ENCODE measurements at places on chromosomes 2 and 18.
A peak's percentile ranks its signal among the peaks of the same experiment; 100 is the strongest.

- DNase-seq, result peak; percentile 46
- H3K36me3 ChIP-seq, result no peaks in the 10 kb centered on the region
- peak overlapping the region; percentile 56 for H3K27ac ChIP-seq
- peaks cover 8% of the 10 kb centered on the region for H3K4me1 ChIP-seq
- no peaks in the 10 kb centered on the region for H3K27me3 ChIP-seq
These were observed 3.2 kb downstream of the UBE2E3 start for GRCh38 chr2:180983468-180984242.

GRCh38 chr2:240290432-240291336, 144.8 kb upstream of the GPC1 start:
- no peak overlapping the region for H3K4me3 ChIP-seq
- H3K27ac ChIP-seq, result no peak overlapping the region
- H3K36me3 ChIP-seq, result no peaks in the 10 kb centered on the region

DNA sequence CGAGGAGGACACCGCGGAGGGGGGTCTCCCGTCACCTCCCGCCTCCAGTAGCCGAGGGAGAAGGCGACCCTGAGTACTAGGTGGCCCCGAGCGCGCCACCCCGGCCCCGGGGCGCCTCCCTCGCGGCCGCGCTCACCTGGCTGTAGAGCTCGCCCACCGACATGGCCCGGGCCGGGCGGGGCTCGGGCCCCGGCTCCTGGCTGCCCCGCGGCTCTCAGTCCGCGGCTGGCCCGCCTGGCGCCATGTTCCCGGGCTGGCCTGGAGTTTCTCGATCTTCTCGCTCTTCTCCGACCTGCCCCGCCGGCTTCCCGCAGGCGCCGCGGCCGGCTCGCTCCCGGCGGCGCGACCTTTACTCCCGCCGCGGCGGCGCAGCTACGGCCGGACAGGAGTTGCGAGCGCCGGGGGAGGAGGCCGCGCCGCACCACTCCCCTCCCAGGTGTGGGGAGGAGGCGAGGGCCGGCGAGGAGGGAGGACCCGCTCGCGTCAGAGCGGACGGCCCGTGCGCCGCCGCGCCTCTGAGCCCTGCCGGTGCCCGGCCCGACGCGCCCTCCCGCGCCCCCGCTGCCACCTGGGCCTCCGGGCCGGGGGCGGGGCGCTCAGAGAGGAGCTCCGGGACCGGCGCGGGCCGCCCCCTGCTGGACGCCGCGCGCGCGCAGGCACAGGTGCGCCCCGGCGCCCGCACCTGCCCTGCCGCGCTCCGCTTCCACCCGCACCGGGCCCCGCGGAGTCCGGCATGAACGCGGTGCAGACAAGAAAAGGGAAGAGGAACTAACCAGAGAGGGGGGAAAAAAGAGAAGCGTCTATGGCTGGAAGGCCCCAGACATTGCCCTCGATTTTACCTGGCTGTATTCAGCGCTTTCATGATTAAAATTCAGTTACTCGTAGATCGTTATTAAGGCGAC, at the start of gene MYO5B:
MYO5B (minus strand) TSS at position 517 of the 902 bp plus-strand sequence; CDS start at position 163, 354 bp downstream.
- peaks cover 2% of the 10 kb centered on the region for H3K4me1 ChIP-seq
- H3K27ac ChIP-seq, result peak within 1 kb of the TSS; percentile 43
- peaks cover 7% of the 10 kb centered on the region for H3K27me3 ChIP-seq
- H3K4me3 ChIP-seq, result peak within 1 kb of the TSS; percentile 18
- DNase-seq, result peak; percentile 67

GRCh38 chr18:23232331-23232730, 97.0 kb downstream of the CABLES1 start:
- no peak overlapping the region for H3K27ac ChIP-seq
- H3K36me3 ChIP-seq, result peaks cover 11% of the 10 kb centered on the region
- no peaks in the 10 kb centered on the region for H3K4me1 ChIP-seq
- H3K27me3 ChIP-seq, result no peaks in the 10 kb centered on the region

DNA sequence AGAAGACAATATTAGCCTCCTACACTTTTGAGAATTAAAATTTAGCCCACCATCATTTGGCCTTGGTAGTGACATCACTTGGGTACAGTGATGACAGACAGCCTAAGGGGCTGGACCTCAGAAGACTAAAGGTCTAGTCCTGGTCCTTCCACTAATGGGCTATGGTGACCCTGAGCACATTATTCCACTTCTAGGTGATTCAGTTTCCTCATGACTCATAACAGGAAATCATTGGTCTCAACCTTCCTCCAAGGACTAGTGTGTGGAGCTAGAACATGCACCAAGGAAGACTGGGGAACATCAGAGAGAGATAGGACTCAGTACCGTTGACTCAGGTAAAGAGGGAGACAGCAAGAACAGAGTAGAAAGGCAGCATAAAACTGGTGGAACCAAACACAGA, 64.0 kb downstream of the TFCP2L1 start:
- no peak overlapping the region for H3K27ac ChIP-seq
- peaks cover 23% of the 10 kb centered on the region for H3K4me1 ChIP-seq
- H3K27me3 ChIP-seq, result no peaks in the 10 kb centered on the region
- H3K36me3 ChIP-seq, result no peaks in the 10 kb centered on the region
- no peak overlapping the region for H3K4me3 ChIP-seq

DNA sequence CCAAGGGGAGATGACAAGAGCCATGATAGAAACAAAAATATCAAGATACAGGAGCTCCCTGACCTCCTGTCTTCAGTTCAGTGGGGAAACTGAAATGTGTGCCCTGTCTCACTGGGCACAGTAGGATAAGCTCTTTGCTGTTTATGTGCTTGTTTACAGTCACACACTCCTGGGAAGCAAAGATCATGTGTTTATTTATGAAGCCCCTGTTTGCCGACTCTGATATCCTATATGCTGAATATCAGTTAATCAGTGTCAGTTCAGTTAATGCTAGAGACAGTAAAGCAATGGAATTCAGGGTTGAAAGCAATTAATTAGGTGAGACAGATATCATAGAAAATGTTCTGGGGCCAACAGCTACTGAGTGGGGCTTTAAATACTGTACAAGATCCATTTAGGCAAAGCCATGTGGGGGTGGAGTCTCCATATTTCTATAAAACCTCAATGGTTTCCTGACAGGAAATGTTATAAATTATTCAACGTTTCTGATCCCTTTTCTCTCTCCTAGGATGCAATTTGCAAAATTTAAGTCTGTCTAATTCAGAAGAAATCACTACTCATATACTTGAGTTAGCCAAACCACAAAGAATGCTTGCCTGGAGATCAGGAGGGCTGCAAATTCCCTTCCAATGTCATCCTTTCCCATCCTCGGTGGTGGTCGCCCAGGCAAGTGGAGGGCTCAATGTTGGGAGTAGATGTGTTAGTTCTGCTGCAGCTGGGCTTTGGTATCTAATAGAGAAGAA, 551.3 kb downstream of the CMPK2 start:
- no peaks in the 10 kb centered on the region for H3K36me3 ChIP-seq
- DNase-seq, result no peak
- H3K27ac ChIP-seq, result no peak overlapping the region
- no peak overlapping the region for H3K4me3 ChIP-seq

- no peaks in the 10 kb centered on the region for H3K27me3 ChIP-seq
- no peak overlapping the region for H3K27ac ChIP-seq
- H3K4me3 ChIP-seq, result no peak overlapping the region
- H3K4me1 ChIP-seq, result no peaks in the 10 kb centered on the region
- H3K36me3 ChIP-seq, result peaks cover 13% of the 10 kb centered on the region
These were observed 79.1 kb downstream of the TTC27 start for GRCh38 chr2:32706815-32707579.

DNA sequence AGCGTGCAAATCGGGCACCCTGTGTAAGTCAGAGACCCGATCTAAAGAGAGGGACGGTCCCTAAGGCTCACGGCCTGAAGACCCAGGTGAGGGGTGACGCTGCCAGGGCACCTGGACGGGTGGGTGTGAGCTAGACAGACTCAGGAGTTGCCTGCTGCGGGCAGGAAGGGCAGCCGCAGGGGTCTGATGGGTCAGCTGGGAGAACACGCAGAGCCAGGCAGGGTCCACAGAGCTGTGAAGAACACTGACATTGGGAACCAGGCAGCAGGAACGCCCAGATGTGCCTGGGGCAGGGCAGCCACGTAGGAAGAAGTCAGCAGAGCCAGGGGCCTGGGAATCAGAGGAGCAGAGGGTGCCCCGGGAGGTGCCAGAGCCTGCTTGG, 25.9 kb downstream of the HDAC4 start:
- no peaks in the 10 kb centered on the region for H3K4me1 ChIP-seq
- H3K27ac ChIP-seq, result no peak overlapping the region
- H3K4me3 ChIP-seq, result no peak overlapping the region
- no peaks in the 10 kb centered on the region for H3K27me3 ChIP-seq
- H3K36me3 ChIP-seq, result no peaks in the 10 kb centered on the region

DNA sequence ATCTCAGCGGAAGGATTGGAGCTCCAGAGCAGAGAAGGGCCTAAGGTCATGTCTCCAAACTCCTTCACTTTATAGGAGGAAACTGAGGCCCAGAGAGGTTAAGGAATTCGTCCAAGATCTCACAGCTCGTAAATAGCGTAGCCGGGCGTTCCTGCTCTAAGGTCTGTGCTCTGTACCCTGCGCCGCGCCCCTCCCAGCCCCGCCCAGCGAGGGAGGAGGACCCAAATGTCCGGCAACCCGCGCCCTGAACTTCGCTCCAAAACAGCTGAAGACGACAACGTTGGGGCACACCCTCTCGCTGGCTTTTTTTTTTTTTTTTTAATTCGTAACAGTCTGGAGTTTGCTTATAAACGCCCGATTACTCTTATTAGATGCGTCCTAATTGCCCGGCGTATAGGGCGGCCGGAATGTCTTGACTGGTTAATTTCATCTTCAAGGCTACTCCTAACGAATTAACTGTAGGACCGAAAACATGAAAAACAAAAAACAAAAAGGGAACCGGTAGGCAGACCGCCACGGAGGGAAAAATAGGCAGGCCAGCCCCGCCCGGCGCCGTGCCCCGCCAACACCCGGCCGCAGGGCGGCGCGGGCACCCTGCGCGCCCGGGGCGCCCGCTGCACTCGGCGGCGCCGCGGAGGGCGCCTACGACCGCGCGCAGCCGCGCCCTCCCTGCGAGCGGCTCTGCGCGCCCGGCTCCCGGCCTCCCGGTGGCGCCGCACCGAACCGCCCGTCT, 928 bp upstream of the FOSL2 start:
- H3K4me1 ChIP-seq, result peaks cover 5% of the 10 kb centered on the region
- no peaks in the 10 kb centered on the region for H3K36me3 ChIP-seq
- peak overlapping the region; percentile 80 for H3K4me3 ChIP-seq
- H3K27ac ChIP-seq, result peak overlapping the region; percentile 99

- H3K27me3 ChIP-seq, result no peaks in the 10 kb centered on the region
- no peak overlapping the region for H3K4me3 ChIP-seq
- H3K36me3 ChIP-seq, result no peaks in the 10 kb centered on the region
- no peaks in the 10 kb centered on the region for H3K4me1 ChIP-seq
- no peak for DNase-seq
- no peak overlapping the region for H3K27ac ChIP-seq
These were observed 152.3 kb downstream of the PRPF40A start for GRCh38 chr2:152564754-152565551.

GRCh38 chr2:55869637-55870325, 53.8 kb downstream of the EFEMP1 start:
- H3K4me1 ChIP-seq, result no peaks in the 10 kb centered on the region
- DNase-seq, result no peak
- no peak overlapping the region for H3K4me3 ChIP-seq
- H3K27ac ChIP-seq, result no peak overlapping the region
- H3K27me3 ChIP-seq, result no peaks in the 10 kb centered on the region

GRCh38 chr2:38700881-38701458, 35.1 kb downstream of the GALM start:
- no peaks in the 10 kb centered on the region for H3K4me1 ChIP-seq
- H3K27me3 ChIP-seq, result no peaks in the 10 kb centered on the region
- no peak overlapping the region for H3K4me3 ChIP-seq
- H3K27ac ChIP-seq, result no peak overlapping the region
- no peak for DNase-seq

- no peaks in the 10 kb centered on the region for H3K27me3 ChIP-seq
- H3K4me3 ChIP-seq, result no peak overlapping the region
- DNase-seq, result no peak
These were observed 3.1 kb upstream of the DCTN1 start for GRCh38 chr2:74383254-74383653.

- H3K4me1 ChIP-seq, result no peaks in the 10 kb centered on the region
- H3K27ac ChIP-seq, result no peak overlapping the region
- H3K4me3 ChIP-seq, result peak overlapping the region; percentile 32
- H3K36me3 ChIP-seq, result no peaks in the 10 kb centered on the region
These were observed 32.3 kb downstream of the EML6 start for GRCh38 chr2:54755641-54756326.

DNA sequence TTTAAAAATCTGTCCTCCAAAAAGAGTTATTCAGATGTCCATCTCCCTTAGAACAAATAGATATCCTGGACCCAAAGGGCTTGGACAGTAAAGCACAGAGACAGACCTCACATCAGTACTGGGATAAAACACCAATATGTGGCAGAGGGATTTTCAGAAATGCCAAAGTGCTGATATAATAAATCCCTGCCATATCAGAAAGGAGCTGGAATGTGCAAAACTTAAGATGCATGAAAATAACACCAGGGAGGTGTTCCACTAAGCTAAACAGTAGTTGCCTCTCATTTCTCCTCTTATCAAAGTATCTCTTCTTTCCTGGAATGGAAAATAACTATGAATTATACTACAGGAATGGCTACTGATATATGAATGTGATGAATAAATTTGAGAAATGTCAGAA, 13.2 kb downstream of the USP40 start:
- no peak overlapping the region for H3K27ac ChIP-seq
- peaks cover 5% of the 10 kb centered on the region for H3K4me1 ChIP-seq
- H3K27me3 ChIP-seq, result no peaks in the 10 kb centered on the region

DNA sequence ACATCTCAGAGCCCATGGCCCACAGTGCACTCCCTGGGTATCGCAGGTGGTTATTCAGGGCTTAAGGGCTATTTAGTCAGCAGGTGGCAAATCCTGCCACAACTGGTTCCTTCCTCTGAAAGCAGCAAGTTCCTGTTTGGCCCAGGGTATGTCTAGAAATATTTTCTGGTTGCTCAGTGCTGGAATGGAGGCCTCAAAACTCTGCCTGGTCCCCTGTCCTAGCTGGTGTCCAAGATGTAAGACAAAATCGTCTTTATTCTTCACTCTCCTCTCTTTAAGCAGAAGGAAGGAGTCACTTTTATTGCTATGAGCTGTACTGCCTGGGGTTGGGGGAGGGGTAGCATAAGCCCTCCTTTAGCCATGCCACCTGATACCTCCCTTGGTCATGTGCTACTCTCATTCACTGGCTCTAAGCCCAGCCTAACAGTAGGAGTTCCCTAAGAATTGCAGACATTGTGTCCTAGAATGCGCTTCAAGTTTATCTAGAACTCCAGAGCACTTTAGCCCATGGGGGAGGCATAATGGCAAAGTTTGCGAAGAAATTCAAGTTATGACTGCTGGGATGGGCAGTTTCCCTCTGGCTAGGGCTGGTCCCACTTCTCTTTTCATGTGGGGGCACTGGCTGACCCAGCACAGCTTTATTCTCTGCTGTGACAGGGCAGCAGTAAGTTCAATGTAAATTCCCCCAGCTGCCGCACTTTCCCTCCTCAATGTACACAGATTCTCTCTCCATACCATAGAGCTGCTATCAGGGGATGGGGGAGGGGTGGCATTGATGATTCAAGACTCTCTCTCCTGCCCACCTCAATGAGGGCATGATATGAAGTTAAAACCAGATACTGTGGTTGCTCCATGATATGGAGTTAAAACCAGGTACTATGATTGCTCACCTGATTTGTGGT, 27.1 kb upstream of the CWC22 start:
- H3K4me1 ChIP-seq, result no peaks in the 10 kb centered on the region
- no peaks in the 10 kb centered on the region for H3K27me3 ChIP-seq
- DNase-seq, result no peak
- H3K4me3 ChIP-seq, result no peak overlapping the region
- no peak overlapping the region for H3K27ac ChIP-seq

Data from kidney (tissue), 22 donors.